ENCODE measurements at places on chromosomes 7 and 10.

- DNase-seq: no peak
These were observed 55.2 kb upstream of the FAM133B start for GRCh38 chr7:92645114-92646061.

DNA sequence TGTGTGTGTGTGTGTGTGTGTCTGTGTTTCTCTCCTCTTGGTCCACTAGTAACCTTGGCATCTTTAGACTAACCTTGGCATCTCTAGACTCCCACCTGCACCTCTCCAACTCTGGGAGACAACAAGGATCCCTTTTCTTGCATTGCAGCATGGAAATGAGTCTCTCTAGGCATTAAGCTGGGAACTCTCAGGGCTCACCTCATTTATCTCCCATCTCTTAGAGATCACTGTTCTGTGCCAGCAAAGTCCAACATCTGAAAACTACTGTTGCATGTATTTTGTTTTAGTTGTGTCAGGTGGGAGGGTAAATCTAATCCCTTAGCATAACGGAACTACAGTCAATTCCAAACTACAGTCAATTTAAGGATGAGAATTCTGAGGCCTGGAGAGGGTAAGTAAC, 38.7 kb downstream of the MYOF start:
- DNase-seq: no peak

DNA sequence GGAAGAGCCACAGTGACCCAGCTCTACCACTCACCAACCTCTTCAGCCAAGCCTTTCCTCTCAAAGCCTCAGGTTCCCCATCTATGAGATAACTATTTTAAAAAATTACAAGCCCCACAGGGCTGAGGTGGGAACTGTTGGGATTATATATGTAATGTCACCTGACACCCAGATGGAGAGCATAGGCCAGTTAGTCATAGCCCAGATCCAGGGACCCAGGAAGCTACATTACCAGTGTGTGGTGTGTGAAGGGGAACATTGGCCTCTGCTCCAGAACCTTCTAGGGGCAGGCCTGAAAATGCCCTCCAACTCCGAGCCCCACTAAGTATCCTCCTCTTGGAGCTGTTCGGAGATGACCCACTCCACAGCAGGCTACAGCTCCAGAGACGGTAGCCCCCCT, 162.4 kb downstream of the NRF1 start:
- no peak for DNase-seq

- no peak for DNase-seq
These were observed 534.6 kb downstream of the TFEC start for GRCh38 chr7:115496006-115496405.

- no peak for DNase-seq
These were observed 17.0 kb upstream of the TMEM273 start for GRCh38 chr10:49205206-49205605.

DNA sequence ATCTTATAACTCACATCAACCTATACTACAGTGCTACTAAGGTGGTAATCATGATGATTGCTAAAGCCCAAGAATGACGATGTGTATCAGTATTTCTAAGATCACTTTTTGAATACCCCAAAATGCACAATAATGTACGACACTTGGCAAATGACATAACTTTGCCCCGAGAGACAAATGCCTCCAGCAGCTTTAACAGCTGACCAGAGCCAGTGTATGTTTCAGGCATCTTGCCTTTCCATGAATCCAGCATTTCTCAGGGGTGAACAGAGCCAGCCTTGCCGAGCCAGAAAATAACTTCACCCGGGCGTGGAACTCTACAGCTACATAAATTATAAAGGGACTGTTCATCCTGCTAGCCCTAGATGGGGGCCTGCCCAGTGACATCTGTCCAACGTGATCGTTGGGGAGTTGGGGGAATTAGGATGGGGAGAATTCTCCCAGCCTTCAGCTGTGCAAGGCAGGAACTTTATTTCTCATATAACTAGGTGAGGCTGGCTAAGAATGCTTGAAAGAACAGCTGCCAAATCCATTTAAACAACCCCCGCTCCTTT, 1.8 kb downstream of the IGFBP3 start:
- no peak for DNase-seq

DNA sequence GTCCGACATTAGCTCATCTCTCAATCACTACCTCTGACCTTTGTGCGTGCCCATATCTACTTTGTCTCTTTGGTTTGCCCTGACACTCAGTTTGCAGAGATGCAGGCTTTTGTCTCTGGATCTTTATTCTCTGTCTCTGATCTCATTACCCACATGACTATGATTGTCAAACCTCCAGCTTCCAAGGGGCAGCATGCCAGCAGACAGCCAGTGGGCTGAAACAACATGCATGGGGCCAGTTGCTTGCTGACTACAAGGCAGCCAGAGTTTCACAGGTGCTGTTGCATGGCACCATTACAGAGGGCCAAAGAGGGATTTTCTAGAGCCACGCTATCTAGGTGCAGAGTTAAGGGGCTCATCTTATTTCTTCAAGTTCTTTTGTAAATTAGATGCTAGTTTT, 146.2 kb downstream of the SPAG6 start:
- no peak for DNase-seq

- DNase-seq: no peak
These were observed 168.1 kb upstream of the MALRD1 start for GRCh38 chr10:18880530-18880929.

- DNase-seq: no peak
These were observed 7.6 kb downstream of the CCDC172 start for GRCh38 chr10:116331815-116332214.

DNA sequence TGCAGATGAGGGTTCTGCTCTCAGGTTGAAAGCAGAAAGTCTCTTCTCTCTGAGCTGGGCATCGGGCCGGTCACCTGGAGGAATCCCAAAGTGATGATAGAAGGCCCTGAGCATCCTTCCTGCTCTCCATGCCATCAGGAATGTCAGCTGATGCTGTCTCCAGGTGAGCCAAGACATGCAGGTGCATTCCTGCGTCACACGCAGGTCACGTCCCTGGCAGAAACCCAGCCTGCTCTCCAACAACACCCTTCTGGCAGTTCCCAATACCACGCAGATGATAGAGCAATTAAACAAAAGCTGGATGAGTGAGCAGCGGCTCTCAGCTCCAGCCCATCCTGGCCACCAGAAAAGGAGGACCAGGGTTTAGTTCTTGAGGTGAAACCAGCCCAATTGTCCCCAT, 6.9 kb upstream of the WIPI2 start:
- no peak for DNase-seq

Measured in germinal center (tissue), 1 donor.